ENCODE measurements at places on chromosomes 6 and 20. TPM values are rescaled to one million over a fixed set of nuclear protein-coding genes. Genes with fewer than 3 reads are reported as not detected.

Gene TSBP1
- total RNA-seq: under 0.01 TPM

Gene UBE2J1
- total RNA-seq: 54.4 TPM

Gene ARHGAP40
- total RNA-seq: not detected

Gene LGSN
- 0.32 TPM for total RNA-seq

Gene SPDEF
- total RNA-seq: under 0.01 TPM

Gene RALGAPB
- 38.3 TPM for total RNA-seq

Gene HSPA1L
- 0.97 TPM for total RNA-seq

Gene MARCKS
- 263 TPM for total RNA-seq

Gene HELZ2
- 29.0 TPM for total RNA-seq

Gene RPS6KA2
- total RNA-seq: 15.5 TPM

Gene DLL1
- 0.86 TPM for total RNA-seq

Gene KIF6
- 0.32 TPM for total RNA-seq

Gene ALDH5A1
- 0.64 TPM for total RNA-seq

Gene PAK5
- not detected for total RNA-seq

DNA sequence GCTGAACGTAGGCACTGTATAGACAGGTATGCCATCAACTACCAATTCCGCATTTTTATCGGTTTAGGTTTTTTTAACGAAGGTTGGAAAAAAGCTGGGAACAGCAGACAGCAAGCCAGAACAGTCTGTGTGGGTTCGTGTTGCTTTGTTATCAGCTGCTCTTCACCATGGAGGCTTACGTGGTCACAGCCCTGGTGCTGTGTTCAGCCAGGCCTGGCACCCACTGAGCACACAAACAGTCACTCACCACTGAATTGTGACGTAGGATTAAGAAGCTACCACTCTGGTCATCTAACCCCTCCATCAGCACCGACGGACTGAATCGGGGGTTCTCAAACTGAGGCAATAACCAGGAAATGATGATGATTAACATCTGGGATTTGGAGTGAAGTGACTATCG is 13.2 kb downstream of the FAM210B start:
- no peak for DNase-seq

GRCh38 chr20:61968036-61968810 is 97.5 kb downstream of the TAF4 start:
- DNase-seq: no peak

- DNase-seq: no peak
Measured at GRCh38 chr20:32611286-32611685, 26.2 kb upstream of the NOL4L start.

DNA sequence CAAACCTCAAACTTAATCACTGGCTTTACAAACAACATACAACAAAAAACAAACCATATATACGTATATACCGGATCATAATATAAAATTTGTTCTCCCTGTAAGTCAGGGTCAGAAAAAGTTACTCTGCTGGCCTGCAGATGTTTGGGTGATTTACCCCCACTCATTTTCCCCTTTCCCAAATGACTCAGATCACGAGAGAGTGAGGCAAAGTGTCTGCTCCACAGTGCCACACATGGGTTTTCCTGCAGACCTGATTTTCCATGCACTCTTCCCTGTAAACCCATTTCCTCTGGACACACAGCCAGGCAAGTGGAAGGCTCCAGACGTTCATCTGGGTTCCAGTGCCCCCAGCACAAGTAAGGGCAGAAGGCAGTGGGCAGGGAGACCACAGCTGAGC is 23.5 kb downstream of the GFOD1 start:
- peak; percentile 28 for DNase-seq

DNA sequence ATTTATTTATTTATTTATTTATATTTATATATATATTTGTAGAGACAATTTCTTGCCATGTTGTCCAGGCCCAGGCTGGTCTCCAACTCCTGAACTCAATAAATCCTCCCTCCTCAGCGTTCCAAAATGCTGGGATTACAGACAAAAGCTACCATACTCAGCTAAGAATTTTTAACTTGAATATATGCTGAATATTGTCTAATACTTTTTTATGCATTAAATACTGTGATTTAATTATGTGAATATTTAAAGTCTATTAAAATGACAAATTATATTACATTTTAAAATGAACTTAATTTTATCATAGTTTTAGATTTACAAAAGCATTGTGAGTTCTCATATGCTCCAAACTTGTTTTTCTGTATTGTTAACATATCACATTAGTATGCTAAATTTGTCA is 1022.4 kb downstream of the GRIK2 start:
- no peak for DNase-seq

- DNase-seq: no peak
Measured at GRCh38 chr6:85579581-85579980, 14.1 kb downstream of the SNX14 start.

DNA sequence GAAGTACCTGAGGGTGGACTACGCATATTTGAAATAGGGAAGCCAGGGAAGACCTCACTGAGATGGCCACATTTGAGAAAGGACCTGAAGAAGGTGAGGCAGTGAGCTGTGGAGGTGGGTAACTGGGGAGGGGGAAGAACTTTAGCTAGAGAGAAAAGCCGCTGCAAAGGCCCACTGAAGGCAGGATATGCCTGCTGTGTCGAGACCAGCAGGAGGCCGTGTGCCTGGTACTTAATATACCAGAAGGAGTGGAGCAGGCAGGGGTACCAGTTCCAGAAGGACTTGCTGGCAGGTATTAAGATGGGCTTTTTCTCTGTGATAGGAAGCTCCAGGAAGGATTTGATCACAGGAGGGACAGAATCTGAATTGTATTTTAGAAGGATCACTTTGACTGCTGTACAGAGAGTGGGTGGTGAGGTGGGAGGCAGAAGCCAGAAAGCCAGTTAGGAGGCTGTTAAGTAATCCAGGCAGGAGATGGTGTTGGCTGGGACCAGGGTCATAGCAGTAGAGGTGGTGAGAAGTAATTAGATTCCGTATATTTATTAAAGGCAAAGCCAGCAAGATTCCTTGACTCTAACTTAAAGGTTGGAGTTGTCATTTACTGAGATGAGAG is 54.2 kb upstream of the FANCE start:
- no peak for DNase-seq

- peak; percentile 52 for DNase-seq
Measured at GRCh38 chr20:47487175-47487917, 14.3 kb upstream of the NCOA3 start.

- DNase-seq: no peak
Measured at GRCh38 chr20:1327827-1328679, 886 bp downstream of the SDCBP2 start.

- no peak for DNase-seq
Measured at GRCh38 chr20:38805958-38806854, 709 bp downstream of the PPP1R16B start.

GRCh38 chr6:143901885-143902750 is 37.8 kb downstream of the ZC2HC1B start:
- peak; percentile 91 for DNase-seq

DNA sequence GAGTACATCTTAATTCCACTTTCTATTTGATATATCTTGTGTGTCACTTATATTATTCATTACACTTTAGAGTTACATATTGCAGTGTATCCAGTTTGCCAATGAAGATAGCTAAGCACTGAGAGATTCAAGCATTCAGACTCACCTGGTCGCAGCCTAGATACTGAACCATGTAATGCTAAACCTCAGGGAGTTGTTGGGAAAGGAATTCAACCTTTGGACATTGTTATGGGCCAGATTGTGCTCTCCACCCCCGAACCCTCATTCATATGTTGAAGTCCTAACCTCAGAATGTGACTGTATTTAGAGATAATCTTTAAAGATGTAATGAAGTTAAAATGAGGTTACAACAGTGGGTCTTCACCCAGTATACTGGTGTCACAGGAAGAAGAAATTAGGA is 13.8 kb upstream of the KIF16B start:
- DNase-seq: no peak

DNA sequence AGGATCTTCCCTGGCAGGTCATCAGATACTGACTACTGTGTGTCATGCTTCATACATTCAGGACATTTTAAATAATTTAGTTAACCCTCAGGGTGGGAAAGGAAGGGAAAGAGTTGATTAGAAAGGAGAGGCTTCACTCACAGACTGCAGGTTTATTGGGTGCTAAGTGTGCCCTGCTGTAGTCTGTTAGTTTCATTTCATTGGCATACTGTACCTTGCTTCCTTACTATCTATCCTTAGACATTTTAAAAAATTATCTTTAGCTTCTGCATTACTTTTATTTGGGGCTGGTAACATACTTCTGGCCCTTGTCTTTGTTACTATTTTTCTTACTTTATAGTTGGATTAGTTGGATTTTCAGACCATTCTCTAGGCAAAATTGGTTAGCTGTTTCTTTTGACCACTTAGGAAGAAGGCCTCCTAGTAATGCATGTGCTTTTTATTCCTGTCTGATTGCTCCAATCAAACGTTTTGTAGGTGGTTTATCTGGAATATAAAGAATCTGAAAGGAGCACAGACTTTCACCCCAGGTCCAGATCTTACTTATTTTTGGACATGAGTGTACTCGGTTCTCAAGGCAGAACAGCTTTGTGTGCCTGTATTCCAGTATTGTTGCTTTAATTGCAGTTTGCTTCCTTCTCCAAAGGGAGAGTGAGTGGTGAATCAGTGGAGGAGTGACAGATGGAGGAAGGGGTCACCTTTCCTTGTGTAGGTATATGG is 82.7 kb upstream of the PRDM1 start:
- no peak for DNase-seq

GRCh38 chr6:12081771-12082170 is 69.7 kb downstream of the HIVEP1 start:
- DNase-seq: no peak

- no peak for DNase-seq
Measured at GRCh38 chr6:112576423-112576822, 229.3 kb downstream of the RFPL4B start.

DNA sequence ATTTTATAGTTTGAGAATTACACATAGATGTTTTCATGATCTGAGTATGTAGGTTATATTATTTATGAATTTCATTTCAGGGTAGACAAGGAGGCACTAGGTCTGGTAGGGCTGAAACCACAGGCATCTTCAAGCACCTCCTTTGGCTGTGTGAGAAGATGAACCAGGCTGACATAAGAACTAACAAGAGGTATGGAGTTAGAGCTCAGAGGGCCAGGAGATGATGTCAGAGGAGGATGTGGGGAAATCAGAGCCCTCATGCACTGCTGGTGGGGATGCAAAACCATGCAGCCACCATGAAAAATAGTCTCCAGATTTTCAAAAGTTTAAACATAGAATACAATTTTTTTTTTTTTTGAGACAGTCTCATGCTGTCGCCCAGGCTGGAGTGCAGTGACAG is 13.6 kb upstream of the RIPOR3 start:
- peak; percentile 57 for DNase-seq

DNA sequence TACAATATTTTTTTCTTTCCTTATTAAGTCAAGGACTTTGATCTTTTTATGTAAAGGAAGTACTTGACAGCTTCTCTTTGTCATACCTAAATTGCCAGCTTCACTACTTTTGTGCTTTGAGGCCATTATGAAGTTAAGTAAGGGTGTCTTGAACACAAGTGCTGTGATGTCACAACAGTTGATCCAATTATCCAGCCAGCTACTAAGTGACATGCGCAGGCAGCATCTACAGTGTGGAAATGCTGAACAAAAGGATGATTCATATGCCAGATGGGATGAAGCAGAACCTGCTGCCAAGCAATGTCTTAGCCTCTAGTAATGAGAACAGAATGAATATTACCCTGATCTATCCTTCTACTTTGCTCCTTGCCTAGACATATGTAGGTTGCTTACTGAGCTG is 68.3 kb upstream of the TMEM244 start:
- DNase-seq: peak; percentile 66

DNA sequence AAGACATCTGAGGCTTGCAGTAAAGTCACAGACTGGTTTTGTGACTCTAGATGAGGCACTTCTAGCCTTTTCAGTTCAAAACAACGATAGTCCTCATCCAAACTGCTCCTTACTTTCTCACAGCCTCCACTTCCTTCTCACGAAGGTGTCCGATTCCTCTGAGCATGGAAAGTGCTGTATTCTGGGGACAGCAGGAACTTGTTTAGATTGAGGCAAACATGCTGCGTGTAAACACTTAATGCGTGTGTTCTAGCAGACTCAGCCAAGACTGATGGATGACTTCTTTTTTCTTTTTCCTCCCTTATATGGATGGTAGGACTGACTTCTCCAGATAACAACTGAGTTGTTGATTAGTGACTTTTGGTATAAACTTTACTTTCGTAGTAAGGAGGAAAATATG is 80.2 kb upstream of the PRDM1 start:
- DNase-seq: peak; percentile 52

DNA sequence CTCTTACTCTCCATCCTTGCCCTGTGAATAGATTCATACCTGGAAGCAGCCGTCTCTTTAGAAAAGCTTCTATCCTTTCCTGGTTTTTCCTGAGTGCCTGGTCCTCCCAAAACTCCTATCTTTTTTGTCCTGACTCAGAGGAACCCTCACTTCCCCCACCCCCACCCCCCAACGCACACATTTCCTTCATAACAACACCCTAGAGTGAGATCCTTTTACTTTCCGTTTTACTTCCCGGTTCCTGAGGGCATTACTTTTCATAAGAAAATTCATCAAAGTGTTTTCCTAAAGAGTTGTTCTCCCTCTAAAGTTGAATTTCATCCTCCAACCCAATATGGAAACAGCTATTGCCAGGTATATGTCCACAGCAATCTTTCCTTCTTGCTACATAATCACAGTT is 327.0 kb downstream of the NRN1 start:
- DNase-seq: no peak

DNA sequence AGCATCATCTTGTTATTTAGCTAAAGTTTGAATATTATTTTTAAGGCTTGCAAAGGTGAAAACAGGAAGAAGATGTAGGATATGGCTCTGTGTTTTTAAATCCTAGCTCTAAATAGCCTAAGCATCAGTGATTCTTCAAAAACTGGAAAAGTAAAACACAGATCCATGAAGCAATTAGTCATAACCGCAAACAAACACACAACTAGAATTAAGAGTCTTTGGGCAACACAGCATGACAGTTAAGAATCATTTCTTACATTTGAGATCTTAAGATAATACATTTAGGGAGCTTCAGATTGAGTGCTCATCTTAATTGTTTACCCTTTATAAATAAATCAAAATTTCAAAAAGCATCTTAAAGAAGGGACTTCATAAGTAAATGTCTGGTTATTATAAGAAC is 115.8 kb upstream of the MAP7 start:
- peak; percentile 34 for DNase-seq

DNA sequence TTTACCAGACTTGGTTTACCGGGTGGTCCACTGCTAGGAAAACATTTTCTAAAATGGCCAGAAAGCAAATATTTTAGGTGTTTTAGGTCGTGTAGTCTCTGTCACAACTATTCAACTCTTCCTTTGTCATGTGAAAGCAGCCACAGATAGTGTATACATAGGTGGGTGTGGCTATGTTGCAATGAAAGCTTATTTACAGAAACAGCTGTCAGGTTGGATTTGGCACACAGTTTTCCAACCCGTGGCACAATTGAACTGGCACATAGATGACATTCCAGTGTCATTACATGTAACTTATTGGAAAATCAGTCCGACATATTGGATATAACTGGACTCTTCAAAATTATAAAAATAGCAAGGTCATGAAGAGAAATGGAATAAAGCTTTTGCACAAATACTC is 68.9 kb upstream of the KCNQ5 start:
- peak; percentile 15 for DNase-seq

DNA sequence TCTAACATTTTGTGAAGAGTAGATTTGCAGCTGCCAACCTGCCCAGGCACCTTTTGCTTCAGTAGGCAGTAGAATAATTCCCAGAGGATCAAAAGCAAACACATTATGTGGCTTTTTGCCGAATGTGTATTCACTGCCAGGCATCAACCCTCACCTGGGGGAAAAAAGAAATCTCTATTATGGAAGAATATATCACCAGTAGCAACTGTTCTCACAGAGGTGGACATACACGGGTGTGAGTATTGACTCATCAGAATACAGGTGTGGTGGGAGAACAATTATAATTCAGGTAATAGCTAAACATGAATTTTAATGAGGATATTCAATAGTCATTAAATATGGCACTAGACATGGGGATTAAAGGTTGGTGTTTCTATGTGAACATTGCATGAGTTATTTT is 910.7 kb downstream of the TFAP2A start:
- DNase-seq: no peak
